ENCODE measurements at places on chromosomes 7 and 10.

- DNase-seq: no peak
Measured at GRCh38 chr10:93063977-93064660, 3.5 kb downstream of the CYP26C1 start.

- DNase-seq: no peak
Measured at GRCh38 chr10:14415676-14416307, 85.1 kb upstream of the FRMD4A start.

DNA sequence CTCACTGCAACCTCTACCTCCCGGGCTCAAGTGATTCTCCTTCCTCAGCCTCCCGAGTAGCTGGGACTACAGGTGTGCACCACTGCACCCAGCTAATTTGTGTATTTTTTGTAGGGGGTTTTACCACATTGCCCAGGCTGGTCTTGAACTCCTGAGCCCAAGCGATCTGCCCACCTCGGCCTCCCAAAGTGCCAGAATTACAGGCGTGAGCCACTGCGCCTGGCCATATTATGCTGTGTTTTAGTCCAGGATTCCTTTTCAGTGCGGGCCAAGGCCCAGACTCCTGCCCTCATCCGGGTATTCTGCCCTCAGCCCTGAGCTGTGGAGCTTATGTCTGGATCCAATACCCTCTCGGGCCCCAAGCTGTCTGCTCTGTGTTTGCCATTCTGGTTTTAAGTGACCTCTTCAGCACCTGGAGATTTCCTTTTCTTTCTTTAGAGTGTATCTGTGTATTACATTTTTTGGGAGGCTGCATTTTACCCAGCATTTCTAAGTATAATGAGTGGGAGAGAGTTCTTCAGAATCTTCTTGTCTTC lies 114.9 kb downstream of the BUB3 start:
- DNase-seq: no peak

- DNase-seq: no peak
Measured at GRCh38 chr7:30665449-30665848, 16.8 kb downstream of the CRHR2 start.

DNA sequence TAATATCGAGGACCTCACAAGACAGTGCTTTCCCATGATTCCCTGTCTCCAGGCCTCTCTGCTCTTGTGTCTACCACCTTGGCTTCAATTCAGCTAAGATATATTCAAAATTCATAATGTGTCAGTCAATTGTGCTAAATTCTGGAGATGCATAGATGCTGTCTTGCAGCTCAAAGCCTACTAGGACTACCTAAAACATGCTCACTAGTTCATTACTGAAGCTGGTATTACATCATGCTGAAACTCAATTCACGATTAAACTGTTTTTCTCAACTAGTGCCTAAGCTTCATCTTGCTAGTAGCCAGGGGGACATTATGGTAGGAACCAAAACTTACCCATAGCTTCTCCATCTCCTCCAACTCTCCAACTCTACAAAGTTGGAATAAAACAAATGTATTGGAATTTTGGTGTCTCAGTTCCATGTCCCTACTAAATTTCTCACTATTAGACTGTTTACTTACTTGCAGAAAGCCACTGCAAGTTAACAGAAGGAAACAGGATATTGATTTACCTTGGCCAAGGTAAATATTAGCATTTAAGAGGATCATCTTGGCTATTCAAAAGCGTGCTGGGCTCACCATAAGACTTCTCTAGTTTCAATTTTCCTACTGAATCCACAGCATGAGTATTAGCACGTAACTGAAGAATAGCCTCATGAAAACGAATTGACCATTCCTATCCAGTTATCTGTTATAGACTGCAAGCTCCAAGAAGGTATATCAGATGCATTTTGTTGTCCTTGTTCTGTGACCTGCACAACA lies 53.6 kb downstream of the CREB3L2 start:
- no peak for DNase-seq

GRCh38 chr7:158113321-158114025 lies 474.1 kb downstream of the PTPRN2 start:
- DNase-seq: no peak

GRCh38 chr10:30728127-30728526 lies 98.6 kb upstream of the LYZL2 start:
- DNase-seq: no peak

- no peak for DNase-seq
Measured at GRCh38 chr10:82221601-82222149, 346.7 kb downstream of the NRG3 start.

Data from NCI-H524 (cell line).